ENCODE measurements at places on chromosomes 2 and 18.

DNA sequence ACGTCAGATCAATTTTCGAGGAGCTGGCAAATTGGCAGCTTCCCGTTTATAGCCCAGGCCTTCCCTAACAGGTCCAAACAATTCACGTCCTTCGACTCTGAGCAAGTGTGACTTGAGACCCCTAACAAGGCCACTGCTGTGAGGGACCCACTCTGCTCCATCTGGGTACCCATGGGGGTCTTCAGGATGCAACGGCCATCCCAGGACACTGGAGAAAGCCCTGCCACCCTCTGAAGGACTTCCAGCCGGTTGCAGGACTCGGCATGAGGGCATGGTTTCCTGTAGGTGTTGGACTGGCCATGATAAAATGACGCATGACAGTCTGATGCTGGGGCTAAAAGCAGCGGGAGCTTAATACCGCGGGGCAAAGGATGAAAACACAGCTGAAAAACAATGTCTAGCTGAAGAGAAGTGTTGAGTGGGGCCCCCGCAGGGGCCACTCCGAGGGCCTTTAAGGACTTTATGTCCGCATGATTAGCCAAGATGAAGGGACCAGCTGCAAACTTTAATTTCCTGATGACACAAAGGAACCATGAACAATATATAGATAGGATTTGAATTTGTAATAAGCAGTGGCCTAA lies 113.3 kb upstream of the ZNF521 start:
- DNase-seq: no peak

GRCh38 chr2:102872388-102872787 lies 110.6 kb downstream of the TMEM182 start:
- no peak for DNase-seq

GRCh38 chr2:26243470-26244308 lies 743 bp downstream of the HADHA start:
- no peak for DNase-seq

DNA sequence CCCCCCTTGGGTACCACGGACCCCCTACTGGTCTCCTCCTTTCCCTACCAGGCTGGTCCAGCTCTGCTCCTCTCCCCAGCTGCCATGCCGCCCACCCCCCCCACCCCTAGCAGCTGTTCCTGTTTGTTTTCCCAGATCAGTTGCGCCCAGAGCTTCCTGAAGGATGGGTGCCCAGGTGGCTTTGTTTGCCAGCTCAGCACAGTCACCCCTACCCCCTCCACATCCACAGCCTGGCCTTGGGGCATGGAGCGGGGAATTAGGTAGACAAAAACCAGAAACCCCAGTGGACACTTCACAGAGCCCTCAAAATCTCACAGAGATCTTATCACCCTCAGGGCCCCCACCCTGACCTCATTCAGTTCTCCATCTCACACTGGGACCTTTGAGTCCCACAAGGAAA lies 3.7 kb upstream of the CRYBA2 start:
- DNase-seq: no peak

GRCh38 chr18:56977309-56977708 lies 169.6 kb upstream of the BOD1L2 start:
- no peak for DNase-seq

- DNase-seq: no peak
Measured at GRCh38 chr18:48885924-48886400, 64.8 kb downstream of the SMAD7 start.

DNA sequence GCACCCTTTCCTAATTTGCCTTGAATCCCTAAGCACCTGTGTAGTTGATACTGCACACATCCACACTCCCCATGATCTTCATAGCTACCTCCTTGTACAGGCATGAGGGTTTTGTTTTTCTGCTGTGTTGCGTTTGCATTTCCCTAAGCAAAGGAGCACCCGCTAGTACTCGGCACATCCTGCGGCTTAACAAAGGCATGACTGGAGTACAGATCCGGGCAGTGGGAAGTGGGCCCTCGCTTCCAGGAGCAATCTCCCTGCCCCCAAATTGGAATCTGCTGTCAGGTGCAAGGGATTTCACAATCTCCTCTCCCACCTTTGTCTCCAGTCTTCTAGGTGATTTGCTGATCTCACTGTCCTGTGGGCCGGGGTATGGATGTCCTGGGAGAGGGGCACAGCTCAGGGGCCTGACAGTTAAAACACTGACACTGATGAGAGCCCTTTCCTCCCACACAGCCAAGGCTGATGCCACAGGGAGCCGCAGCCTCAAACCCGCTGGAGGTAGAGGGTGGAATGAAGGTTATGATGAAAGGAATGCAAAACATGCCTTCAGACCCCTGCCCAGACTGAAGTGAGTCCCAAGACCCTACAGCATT lies 98.7 kb upstream of the THOC1 start:
- no peak for DNase-seq

DNA sequence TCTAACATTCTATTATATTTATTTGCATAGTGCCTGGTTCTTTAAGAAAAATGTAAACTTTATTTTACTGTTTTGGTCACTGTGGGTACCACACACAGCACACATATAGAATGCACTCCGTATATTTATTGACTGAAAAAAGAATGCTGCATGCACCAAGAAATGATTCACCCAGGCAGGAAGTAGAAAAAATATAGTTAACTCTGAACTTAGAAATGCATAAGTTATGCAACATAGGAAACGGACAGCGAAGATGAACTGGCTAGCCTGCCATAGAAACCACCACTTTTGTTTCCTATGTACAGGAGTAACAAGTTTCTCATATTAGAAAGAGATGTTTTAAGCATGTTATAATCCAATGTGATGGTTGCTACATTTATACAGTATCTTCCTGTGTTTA lies 635.8 kb downstream of the DSC3 start:
- no peak for DNase-seq

DNA sequence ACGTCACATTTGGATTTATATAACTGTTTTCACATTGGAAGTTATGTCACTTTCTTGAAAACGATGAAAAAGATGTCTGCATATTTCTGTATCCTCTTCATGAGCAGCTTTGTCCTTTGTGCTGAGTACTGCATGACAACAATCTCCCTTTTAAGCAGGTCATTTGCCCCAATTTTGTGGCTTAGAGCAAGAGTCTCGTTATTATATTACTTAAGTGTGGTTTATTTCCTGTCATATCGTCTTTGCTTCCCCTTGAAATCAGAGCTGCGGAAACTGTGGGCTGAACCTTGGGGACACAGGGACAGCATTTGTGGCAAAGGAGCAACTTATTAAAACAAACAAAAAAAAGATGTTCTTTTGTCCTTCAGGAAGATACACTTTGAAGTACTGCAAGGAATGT lies 254.0 kb upstream of the DSEL start:
- DNase-seq: no peak

DNA sequence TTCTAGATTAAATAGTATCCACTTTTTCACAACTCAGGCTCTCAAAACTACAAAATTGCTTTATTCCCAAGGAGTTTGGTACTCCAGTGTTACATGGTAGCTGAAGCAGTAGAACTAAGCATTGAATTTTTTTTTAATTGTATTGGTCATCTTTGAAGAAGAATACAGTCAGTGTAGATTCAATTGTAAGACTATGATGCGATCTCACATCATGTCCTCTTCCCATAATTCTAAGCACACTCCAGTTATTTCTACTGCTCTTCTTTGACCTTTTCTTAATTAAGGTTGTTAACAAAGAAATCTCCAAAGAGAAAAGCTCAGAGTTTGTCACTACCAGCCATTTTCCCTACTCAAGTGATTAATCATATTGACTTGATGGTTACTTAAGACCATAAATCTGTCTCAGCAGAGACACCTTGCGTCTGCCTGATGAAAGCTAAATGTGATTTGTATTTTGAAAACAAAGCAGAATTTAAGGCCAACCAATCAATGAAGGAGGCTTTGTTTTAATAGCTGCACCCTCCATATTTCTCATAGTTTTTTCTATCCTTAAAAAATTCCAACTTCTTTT lies 130.2 kb downstream of the DTNA start:
- DNase-seq: no peak

DNA sequence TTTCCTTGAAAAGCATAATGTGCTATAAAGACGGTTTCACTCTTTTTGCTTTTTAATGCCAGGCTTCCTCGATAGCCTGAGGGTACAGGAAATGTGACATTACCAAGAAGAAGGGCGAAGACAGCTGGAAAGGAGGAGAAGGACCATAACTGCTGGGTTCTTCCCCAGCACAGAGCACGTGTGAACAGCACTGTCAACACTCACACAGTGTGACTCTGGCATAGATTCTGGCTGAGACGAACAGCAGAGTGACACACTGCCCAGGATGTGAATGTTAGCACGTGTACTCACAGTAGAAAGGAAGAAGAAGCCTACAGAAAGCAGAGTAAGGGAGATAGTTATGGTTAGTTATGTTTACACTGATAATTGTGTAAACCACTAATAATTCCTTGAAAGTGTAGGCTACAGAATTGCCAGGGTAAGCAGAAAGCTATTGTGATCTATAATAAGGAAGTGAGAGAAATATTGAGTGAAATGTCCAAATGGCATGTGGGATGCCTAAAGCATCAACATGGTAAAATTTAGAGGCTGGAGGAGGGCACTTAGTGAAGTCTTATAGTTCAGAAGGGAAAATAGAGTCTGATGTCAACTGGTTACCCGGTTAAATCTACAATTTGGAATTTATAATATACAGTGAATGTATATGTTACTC lies 198.2 kb downstream of the DLGAP1 start:
- DNase-seq: no peak

DNA sequence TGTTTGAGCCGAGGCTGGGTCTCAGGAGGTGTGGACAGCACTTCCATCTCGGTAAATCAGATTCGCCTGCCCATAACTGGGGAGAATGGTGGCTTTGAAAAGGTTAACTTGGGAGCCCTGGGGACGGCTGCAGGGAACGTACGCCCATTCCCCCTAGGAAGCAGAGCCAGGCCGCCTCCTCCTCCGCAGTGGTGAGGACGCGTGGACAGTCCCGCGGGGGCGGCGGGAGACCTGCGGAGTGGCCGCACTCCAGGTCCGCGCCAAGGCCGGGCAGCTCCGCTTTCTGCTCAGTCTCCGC lies 845 bp upstream of the MYCN start:
- DNase-seq: no peak

GRCh38 chr2:65608916-65609315 lies 176.5 kb upstream of the SPRED2 start:
- DNase-seq: no peak

DNA sequence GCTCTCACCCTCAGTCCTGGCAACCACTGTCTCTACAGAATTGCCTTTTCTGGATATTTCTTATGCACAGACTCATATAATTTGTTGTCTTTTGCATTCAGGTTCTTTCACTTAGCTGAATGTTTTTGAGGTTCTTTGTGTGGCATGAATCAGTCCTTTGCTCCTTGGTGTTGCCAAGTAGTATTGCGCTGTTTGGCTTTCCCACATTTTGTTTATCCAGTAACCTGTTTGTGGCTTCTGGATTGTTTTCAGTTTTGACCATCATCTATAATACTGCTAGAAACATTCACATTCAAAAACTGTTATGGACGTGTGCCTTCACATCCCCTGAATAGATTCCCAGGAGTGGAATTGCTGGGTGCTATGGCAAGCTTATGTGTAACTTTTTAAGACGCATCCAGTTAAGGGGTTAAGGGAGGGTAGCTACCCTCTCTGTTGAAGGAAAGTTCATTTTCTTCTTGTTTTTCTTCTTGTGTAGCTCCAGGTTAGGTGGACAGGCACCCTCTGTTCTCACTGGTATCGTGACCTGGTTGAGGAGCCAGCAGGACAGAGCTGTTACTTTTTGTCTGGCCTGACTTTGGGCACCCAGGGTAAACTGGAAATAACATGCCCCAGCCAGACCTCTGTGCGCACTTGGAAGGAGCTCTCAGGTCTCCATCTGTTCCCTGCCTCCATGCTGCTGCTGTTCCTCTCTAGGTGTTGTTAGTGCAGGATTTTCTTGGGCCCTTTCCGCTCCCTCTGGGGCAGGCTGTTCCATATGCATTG lies 29.6 kb downstream of the ARHGAP25 start:
- DNase-seq: no peak

GRCh38 chr2:228549441-228550007 lies 368.0 kb upstream of the SPHKAP start:
- no peak for DNase-seq

DNA sequence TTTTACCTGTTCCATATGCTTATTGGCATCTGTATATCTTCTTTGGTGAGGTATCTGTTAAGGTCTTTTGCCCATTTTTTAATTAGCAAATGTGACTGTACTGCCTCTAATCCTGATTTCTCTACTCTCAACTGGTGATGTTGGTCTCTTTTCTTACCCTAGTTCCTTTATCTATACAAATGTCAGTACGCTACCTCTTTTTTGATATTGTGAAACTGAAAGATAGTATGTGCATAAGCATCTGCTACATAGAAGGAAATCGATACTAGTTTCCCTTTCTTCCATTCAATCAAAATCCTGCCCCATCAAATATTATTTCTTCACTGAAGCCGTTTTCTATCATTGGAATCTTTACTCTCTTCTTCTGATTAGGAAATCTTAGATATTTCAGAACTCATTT lies 194.9 kb upstream of the SPOPL start:
- DNase-seq: no peak

- DNase-seq: no peak
Measured at GRCh38 chr2:222302178-222303018, 3.6 kb upstream of the PAX3 start.

GRCh38 chr2:226692521-226693126 lies 107.0 kb downstream of the IRS1 start:
- DNase-seq: no peak

GRCh38 chr2:134260713-134261112 lies 6.8 kb downstream of the MGAT5 start:
- DNase-seq: no peak

- DNase-seq: no peak
Measured at GRCh38 chr2:172849519-172850217, 114.0 kb downstream of the RAPGEF4 start.

DNA sequence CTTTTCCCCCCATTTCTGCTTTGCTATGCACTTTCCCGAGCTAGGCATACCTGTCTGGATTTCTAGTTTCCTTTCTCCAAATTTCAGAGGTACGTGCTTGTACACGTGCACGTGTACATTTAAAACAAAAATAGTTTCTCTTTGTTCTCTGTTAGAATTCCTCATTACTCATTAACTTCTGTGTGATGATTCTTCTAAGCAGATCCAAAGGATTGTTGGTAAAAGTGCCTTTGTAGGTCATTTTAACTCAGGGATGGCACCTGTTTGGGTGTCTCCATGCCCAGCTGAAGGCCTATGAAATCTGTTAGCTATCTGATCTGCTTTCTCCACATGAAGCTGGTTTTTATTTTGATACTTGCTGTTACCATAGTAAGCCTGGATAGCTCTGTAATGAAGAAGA lies 264.3 kb downstream of the LPIN1 start:
- no peak for DNase-seq

GRCh38 chr18:27749194-27749593 lies 427.7 kb downstream of the CDH2 start:
- no peak for DNase-seq

Data from T-helper 2 cell treated with Interferon-gamma antibody and Interleukin-4, amounts not matched to agents 5 μg/mL and 100 μg/mL, for 36 hours (primary cell).